ENCODE measurements at places on chromosomes 2 and 18.

- DNase-seq, result no peak
Measured at GRCh38 chr2:100560216-100560830, 2.5 kb upstream of the PDCL3 start.

- no peak for DNase-seq
Measured at GRCh38 chr18:23127090-23127489, 8.2 kb upstream of the CABLES1 start.

GRCh38 chr2:30230497-30231211, 680 bp upstream of the LBH start:
- DNase-seq, result no peak

- no peak for DNase-seq
Measured at GRCh38 chr2:199404841-199405240, 52.9 kb downstream of the SATB2 start.

DNA sequence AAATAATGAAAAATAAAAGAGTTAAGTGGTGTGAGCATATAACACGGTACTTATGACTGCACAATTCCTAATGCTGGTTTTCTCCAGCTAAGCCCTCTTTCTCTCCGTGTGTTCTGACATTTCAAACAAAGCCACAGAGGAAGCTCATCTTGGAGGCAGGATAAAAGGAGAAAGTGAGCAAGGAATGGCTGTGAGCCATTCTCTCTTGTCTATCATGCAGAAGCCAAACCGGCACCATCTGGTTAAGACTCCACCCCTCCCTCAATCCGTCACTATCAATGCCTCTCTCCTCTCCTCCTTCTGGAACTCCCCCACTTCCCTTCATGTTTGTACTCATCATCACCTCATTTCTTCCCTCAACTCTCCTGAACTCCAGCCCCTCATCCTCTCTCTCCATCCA, 210.4 kb downstream of the TMEM163 start:
- DNase-seq, result no peak

- no peak for DNase-seq
Measured at GRCh38 chr2:70690846-70691245, 77.2 kb downstream of the ADD2 start.

DNA sequence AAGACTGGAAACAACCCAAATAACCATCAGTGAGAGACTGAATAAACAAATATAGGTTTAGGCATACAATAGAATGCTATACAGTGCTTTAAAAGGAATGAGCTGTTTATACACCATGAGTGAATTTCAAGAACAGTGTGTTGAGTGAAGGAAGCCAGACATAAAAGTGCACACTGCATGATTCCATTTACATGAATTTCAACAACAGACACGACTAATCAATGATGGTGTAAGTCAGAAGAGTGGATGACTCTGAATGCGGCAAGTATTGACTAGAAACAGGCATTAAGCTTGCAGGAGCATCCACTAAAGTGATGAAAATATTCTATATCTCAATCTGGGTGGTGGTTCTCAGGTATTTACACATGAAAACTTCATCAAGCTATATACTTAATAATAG, 142.7 kb upstream of the SLC39A10 start:
- DNase-seq, result no peak

GRCh38 chr2:118059919-118060478, 28.3 kb upstream of the INSIG2 start:
- no peak for DNase-seq
